ENCODE measurements at places on chromosomes 3 and 15.

DNA sequence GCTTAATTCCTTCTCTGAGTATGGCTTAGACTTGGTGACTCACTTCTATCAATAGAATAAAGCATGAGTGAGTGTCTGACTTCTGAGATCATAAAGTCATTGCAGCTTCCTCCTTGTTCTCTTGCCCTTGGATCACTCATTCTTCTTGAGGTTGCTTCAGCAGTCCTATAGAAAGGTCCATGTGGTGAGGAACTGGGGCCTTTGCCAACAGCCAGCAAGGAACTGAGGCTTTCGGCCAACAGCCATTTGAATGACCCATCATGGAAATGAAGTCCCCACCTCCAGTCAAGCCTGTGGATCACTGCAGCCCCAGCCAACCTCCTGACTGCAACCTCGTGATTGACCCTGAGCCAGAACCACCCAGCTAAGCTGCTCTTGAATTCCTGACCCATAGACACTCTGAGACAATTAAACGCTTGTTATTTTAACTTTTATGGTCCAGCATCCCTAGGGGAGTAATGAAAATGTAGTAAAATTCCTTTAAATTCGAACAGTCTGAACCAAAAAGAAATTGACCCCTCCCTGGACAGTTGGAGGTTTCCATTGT lies 84.5 kb downstream of the WDR76 start:
- peak; percentile 95 for DNase-seq

- DNase-seq: no peak
These were observed 65.4 kb upstream of the ITGA11 start for GRCh38 chr15:68497206-68497910.

DNA sequence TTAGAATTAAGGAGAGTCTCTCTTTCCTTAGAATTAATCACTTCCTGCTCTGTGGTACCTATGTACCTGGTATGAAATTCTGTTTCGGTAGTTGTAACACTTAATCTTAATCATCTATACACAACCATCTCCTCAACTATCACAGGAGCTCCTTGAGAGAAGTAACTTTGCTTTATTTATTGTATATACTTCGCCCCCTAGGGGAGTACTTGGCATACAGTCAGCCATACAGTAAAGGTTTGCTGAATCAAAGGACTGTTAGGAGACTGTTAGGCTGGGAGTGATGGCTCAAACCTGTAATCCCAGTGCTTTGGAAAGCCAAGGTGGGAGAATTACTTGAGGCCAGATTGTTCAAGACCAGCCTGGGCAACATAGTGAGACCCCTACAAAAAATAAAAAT lies 44.7 kb downstream of the RORA start:
- DNase-seq: no peak

GRCh38 chr3:156678197-156678596 lies 3.8 kb downstream of the TIPARP start:
- DNase-seq: no peak

GRCh38 chr3:32177702-32178198 lies 60.7 kb upstream of the CMTM8 start:
- peak; percentile 48 for DNase-seq

DNA sequence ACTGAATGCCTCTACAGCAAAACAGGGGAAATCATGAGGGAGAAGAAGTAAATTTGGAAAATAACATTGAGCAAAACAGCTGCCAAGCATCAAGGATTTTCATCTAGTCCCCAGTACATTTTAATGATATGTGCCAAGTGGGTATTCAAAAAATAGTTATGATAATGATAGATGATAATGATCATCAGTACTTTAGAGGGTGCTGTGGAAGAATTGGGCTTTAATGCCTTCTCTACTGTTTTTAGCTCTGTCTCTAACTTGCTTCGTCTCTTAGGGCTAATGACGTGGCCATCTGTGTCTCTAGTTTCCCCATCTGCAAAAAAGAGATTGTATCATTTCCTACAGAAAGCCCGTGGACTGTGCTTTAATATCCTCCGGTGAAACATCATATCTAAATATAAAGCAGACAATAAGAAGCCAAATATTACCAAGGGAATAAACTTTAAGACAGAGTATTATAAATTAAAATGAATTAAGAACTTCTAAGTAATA lies 10.2 kb upstream of the FSIP1 start:
- DNase-seq: no peak

- DNase-seq: no peak
These were observed 170.2 kb downstream of the KCNMB2 start for GRCh38 chr3:178706411-178706810.

DNA sequence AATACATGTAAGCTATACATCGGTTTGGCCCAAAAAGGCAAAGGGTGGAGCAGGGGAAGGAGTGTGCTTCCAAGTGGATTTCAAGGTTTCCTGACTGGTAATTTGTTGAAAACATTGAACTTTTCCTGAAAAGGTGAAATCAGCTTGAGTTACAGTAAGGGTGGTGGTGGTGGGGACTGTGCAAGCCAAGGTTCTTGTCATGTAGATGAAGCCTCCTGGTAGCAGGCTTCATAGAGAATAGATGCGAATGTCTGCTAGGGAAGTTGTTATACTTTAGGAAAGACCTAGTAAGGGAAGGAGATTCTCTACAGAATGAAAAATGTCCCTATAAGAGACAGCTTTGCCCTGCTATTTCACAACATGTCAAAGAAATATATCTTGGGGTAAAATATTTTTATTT lies 528.2 kb upstream of the CBLB start:
- no peak for DNase-seq

- DNase-seq: peak; percentile 30
These were observed 343.1 kb downstream of the LPP start for GRCh38 chr3:188497021-188497420.

GRCh38 chr3:82082796-82083195 lies 321.4 kb upstream of the GBE1 start:
- no peak for DNase-seq

- DNase-seq: peak; percentile 34
These were observed 439.3 kb upstream of the ARPP21 start for GRCh38 chr3:35200056-35200455.

DNA sequence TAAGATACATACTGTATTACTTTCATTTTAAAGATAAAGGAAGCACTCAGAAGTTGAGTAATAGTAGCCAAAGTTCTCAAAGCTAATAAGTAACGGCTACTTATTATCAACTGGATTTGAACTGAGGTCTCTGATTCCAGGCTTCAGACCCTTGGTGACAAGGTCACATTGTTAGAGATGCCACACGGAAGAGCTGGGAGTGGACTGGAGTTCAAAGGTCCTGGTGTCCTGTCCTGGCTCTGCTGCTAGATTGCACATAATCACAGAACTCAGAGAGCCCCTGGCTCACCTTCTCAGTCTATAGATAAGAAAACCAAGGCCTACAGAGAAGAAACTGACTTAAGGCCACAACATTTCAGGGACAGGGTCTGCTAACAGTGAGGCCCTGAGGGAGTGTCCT lies 75.3 kb downstream of the MYLK start:
- no peak for DNase-seq

DNA sequence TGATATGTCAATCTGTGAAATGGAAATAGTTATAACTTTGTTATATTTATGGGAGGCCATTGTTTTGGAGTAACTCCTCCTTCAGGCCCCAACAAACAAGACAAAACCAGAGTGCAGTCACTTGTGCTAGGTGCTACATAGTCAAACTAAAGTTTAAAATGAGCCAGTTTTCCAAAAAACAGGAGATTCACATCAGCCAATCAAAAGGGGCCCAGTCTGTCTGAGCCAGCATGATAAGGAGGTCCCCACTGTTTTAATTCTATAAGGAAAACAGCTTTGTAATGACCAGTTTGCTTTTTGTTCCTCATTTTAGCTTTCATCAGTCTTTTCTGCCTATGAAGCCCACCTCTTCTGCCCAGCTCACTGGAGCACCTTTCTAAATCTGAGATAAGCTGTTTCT lies 94.7 kb upstream of the SLC7A14 start:
- no peak for DNase-seq

- no peak for DNase-seq
These were observed 136.4 kb upstream of the CNTN3 start for GRCh38 chr3:74750901-74751300.

DNA sequence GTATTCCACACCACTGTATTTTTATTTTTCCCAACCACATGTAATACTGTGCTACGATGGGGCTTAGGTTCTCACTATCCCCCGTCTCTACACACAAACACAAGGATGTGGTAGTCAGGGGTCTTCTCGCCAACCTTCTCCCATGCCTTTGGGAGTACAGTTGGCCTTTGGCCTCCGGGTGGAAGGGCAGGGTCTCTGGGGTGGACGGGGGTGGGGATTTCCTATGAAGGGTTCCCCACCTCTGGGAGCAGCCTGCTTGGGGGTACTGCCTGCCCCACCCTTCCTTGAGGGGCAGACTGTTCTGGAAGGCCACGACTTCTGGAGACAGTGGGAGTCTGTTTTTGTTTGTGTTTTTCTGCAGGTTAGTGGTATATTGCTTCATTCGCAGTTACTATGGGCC lies 21.3 kb upstream of the RAD18 start:
- no peak for DNase-seq

DNA sequence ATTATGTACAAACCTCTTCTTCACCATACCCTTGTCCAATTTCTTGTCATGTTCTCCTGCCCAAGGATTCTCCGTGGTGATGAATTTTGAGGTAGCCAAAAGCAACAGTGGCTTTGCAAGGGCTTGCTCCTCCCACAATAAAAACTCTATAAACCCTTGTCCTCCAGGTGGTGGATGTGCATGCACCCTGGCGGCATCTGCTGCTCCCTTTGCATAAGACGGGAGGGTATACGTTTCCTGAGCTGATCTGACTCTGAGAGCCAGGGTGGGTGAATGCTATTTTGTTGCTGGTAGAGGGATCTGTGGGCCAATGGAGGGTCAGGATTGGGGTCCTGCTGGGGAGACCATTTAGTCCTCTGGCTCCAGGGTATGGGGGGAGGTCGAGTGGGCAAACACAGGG lies 5.4 kb downstream of the DNAH1 start:
- DNase-seq: no peak

GRCh38 chr15:62498278-62498677 lies 333.2 kb upstream of the C2CD4B start:
- DNase-seq: no peak

DNA sequence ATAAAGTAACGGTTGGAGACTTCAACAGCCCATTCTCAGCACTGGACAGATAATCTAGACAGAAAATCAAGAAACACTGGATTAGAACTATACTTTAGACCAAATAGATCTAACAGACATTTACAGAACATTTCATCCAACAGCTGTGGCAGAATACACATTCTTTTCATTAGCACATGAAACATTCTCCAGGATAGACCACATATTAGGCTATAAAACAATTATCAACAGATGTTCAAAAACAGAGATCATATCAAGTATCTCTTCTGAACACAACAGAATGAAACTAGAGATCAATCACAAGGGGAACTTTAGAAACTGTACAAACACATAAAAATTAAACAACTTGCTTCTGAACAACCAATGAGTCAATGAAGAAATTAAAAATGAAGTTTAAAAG lies 133.3 kb downstream of the ADAM10 start:
- DNase-seq: no peak

GRCh38 chr15:101425787-101426365 lies 63.6 kb downstream of the PCSK6 start:
- no peak for DNase-seq

- no peak for DNase-seq
These were observed 1.4 kb downstream of the ISLR2 start for GRCh38 chr15:74131628-74132413.

DNA sequence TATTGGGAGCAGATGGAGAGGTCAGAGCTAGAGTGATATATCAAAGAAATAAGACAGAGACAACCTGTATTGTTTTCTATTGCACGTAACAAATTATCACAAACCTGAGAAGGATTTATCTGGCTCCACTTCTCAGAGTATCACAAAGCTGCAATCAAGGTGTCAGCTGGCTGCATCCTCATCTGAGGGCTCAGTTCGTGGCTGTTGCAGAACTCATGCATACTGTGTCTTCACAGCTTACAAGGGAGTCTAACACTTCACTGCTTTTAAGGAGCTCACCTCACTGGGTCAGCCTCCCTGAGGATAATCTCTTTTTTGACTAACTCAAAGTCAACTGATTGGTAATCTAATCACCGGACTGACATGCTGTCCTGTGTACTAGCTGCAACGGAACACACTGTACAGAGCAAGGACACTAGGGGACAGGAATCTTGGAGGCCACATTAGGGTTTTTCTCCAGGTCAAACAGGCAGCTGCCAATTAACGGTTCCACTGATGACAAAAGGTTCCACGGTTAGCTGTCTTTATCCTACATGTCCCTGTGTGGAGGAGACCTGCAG lies 1006.8 kb upstream of the SEMA6D start:
- no peak for DNase-seq
